Activated T-cell treated with anti-CD3 and anti-CD28 coated beads, Interleukin-2, amount 50 U/mL, for 1 hour (primary cell): ENCODE measurements at places on chromosomes 1 and 21.

DNA sequence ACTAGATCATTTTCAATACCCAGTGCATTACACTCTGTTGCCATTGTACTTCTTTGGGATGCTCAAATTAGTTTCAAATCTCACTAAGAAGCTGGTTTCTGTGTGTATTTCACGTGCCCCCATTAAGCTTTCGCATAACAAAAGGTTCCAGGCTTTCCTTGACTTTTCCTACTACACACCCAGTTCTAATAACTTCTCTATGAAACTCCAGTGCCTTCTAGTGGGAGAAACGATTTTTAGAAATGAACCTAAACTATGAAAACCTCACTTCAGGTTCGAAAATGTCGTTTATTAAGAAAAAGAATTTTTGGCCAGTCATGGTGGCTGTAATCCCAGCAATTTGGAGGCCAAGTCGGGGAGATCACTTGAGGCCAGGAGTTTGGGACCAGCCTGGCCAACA lies 2.8 kb downstream of the CFHR4 start:
- DNase-seq, result no peak

DNA sequence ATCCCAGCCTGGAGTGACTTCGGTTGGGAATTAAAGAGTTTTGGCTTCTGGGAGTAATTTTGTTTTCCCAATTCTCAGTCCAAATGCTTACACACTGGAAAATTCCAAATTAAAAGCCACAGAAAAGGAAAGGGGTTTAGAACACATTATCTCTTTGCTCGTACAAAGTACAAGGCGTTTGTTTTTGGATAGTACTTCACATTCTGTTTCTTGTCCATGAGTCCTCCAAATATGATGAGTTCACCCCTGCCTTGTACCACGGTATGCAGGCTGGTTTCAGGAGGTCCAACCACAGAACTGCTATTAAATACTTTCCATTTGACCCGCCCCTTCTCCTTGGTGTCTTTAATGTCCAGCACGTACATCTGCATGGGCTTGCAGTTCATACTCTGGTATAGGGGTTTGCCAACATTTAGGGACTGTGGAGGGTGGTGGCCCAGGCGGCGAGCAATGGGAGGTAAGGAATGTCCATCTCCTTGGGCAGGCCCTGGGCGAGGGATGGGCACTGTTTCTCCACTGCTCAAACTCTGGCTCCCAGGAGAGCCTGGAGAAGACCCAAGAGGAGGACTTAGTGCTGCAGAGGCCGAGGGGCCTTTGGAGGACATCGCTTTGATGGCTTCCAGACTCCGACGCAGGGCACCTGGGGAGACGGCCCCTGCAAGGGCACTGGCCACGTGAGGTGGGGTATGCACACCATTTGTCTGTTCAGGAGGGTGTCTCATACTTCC lies 13.7 kb upstream of the CPLANE2 start:
- no peak for DNase-seq

- no peak for DNase-seq
Observed at GRCh38 chr1:83102630-83103071, 896.3 kb downstream of the TTLL7 start.

DNA sequence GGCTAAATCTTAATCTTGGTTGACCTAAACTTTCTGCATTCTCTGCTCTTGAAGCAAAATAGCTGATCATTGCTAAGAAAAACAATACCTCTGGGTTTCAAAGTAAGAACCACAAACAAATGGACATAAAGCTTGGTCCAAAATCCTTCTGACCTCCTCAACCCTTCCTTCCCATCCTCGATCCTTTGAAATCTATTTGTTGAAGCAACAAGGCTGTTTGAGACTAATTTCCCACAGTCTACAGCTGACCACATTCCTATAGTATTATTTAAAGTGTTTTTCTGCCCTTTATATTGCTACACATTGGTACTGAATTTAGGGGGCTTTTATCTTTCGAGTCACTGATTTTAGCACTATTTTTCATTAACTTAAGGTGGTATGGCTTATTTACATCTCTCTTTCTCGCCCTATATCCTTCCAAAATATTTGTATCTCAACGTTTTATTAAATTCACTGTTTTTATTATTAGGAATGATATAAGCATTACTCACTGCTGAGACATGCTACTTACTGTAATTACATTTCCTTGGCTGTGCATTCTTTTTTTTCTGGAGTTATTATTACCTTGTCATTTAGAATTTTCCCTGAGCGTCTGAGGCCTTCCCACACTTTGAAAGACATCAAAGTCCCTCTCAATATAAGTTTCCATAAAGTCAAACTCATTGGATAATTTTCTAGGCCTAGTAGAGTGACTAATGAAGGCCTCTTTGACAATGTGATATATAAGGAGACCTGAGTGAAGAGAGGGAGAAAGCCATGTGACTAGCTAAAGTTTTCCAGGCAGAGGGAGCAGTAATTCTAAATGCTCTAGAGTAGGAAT lies 73.9 kb downstream of the RAB3GAP2 start:
- no peak for DNase-seq

GRCh38 chr1:112878321-112878720 lies 77.7 kb downstream of the SLC16A1 start:
- no peak for DNase-seq

DNA sequence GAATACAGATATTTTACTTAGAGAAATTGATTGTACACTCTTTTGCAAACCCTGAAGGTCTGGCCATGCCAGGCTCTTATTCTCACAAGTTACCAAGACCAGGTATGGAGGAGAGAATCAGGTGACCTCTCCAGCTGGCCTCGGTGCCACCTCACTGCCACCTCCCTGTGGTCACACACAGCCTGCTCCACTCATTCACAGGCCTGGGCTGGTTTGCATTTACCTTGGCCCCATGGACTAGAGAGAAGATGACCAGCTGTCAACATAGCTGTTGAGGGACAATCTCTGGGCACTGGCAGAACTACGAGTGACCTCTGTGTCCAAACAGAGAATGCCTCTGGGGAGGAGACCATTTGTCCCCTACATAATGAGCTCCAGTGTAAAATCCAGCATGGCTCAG lies 291.2 kb upstream of the RUNX1 start:
- DNase-seq, result no peak

GRCh38 chr1:214326406-214326805 lies 45.4 kb downstream of the SMYD2 start:
- DNase-seq, result no peak
